ENCODE measurements at places on chromosomes 11 and 22. TPM values are rescaled to one million over a fixed set of nuclear protein-coding genes. Genes with fewer than 3 reads are reported as not detected.

GRCh38 chr11:15227011-15227410 lies 112.3 kb downstream of the INSC start:
- DNase-seq, result no peak
- H3K4me3 ChIP-seq, result no peak overlapping the region
- no peak overlapping the region for H3K27ac ChIP-seq
- no peaks in the 10 kb centered on the region for H3K36me3 ChIP-seq
- no peaks in the 10 kb centered on the region for H3K27me3 ChIP-seq
- H3K4me1 ChIP-seq, result no peaks in the 10 kb centered on the region

GRCh38 chr11:123305601-123306375 lies 110.7 kb upstream of the CLMP start:
- no peaks in the 10 kb centered on the region for H3K36me3 ChIP-seq
- no peaks in the 10 kb centered on the region for H3K4me1 ChIP-seq
- no peaks in the 10 kb centered on the region for H3K27me3 ChIP-seq
- H3K4me3 ChIP-seq, result no peak overlapping the region
- no peak for DNase-seq

Gene SLC5A1
- 4.8 TPM for total RNA-seq

DNA sequence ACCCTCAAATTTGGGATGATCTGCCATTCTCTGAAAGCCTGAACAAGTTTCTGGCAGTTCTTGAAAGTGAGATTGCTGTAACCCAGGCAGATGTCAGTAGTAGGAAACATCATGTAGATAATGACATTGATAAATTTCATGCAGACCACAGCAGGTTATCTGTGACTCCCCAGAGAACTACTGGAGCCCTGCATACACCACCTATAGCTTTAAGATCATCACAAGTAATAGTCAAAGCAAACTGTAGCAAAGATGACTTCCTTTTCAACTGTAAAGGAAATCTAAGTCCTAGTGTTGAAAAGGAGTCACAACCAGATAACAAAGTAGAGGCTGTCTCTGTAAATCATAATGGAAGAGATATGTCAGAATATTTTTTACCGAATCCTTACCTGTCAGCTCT lies 31.0 kb downstream of the DDIAS start:
- no peak for DNase-seq
- no peaks in the 10 kb centered on the region for H3K4me1 ChIP-seq
- no peak overlapping the region for H3K27ac ChIP-seq
- no peak overlapping the region for H3K4me3 ChIP-seq
- H3K27me3 ChIP-seq, result no peaks in the 10 kb centered on the region

Gene CD3G
- 1.2 TPM for total RNA-seq

GRCh38 chr11:65150509-65151299 lies 16.4 kb upstream of the SYVN1 start:
- H3K36me3 ChIP-seq, result no peaks in the 10 kb centered on the region
- H3K27ac ChIP-seq, result peak overlapping the region; percentile 57
- no peak overlapping the region for H3K4me3 ChIP-seq
- H3K4me1 ChIP-seq, result no peaks in the 10 kb centered on the region
- peak; percentile 84 for DNase-seq

GRCh38 chr22:28869736-28870135 lies 13.6 kb upstream of the ZNRF3 start:
- no peaks in the 10 kb centered on the region for H3K4me1 ChIP-seq
- H3K27me3 ChIP-seq, result no peaks in the 10 kb centered on the region
- H3K27ac ChIP-seq, result no peak overlapping the region
- no peak overlapping the region for H3K4me3 ChIP-seq
- no peak for DNase-seq

GRCh38 chr22:40406063-40406890 lies 35.9 kb downstream of the SGSM3 start:
- no peak overlapping the region for H3K27ac ChIP-seq
- H3K4me3 ChIP-seq, result no peak overlapping the region
- no peaks in the 10 kb centered on the region for H3K4me1 ChIP-seq
- no peak for DNase-seq
- no peaks in the 10 kb centered on the region for H3K27me3 ChIP-seq
- peaks cover 8% of the 10 kb centered on the region for H3K36me3 ChIP-seq
